GM23248 (cell line): ENCODE measurements at places on chromosomes 16 and 17. TPM values are rescaled to one million over a fixed set of nuclear protein-coding genes. Genes with fewer than 3 reads are reported as not detected.

Gene SOST
- total RNA-seq: not detected in 2 replicates

Gene CSH1
- total RNA-seq: not detected in 2 replicates

Gene TRPV3
- 0.89 and 1.1 TPM in 2 replicates for total RNA-seq

Gene CA10
- total RNA-seq: not detected in 2 replicates

Gene FAM171A2
- 4.6 and 4.8 TPM in 2 replicates for total RNA-seq

Gene RUNDC3A
- 0.11 TPM in 1 of 2 replicates, not detected in the other for total RNA-seq

Gene EIF3CL
- total RNA-seq: 58.7 and 85.1 TPM in 2 replicates

Gene CRYM
- not detected in 2 replicates for total RNA-seq

Gene TBC1D26
- total RNA-seq: not detected in 2 replicates

Gene CASKIN1
- under 0.01 TPM in 1 of 2 replicates, not detected in the other for total RNA-seq

Gene SYNRG
- 5.6 TPM in 2 replicates for total RNA-seq

Gene MAF
- total RNA-seq: 0.22 TPM in 1 of 2 replicates, not detected in the other

Gene HBA1
- not detected in 2 replicates for total RNA-seq

Gene RAC3
- total RNA-seq: 5.4 and 7.9 TPM in 2 replicates

Gene BOLA2B
- 2.0 and 155 TPM in 2 replicates for total RNA-seq

Gene HOXB6
- 3.8 and 7.5 TPM in 2 replicates for total RNA-seq

Gene SLC22A31
- not detected in 2 replicates for total RNA-seq

Gene CDK12
- total RNA-seq: 21.0 and 21.1 TPM in 2 replicates

Gene CCNF
- 11.5 and 15.7 TPM in 2 replicates for total RNA-seq

Gene ZNF19
- 1.3 and 1.4 TPM in 2 replicates for total RNA-seq

Gene KRT17
- total RNA-seq: 0.51 and 3.8 TPM in 2 replicates

Gene TP53I13
- 63.7 and 67.2 TPM in 2 replicates for total RNA-seq

Gene TLCD1
- 4.8 and 16.3 TPM in 2 replicates for total RNA-seq

Gene SBK1
- total RNA-seq: not detected in 2 replicates

Gene PIEZO1
- 223 and 294 TPM in 2 replicates for total RNA-seq

Gene DCTPP1
- total RNA-seq: 20.2 and 24.3 TPM in 2 replicates

Gene ATMIN
- total RNA-seq: 41.7 and 44.4 TPM in 2 replicates

Gene MYCBPAP
- total RNA-seq: 0.32 and 0.89 TPM in 2 replicates
